ENCODE measurements at places on chromosomes 2 and 18.

DNA sequence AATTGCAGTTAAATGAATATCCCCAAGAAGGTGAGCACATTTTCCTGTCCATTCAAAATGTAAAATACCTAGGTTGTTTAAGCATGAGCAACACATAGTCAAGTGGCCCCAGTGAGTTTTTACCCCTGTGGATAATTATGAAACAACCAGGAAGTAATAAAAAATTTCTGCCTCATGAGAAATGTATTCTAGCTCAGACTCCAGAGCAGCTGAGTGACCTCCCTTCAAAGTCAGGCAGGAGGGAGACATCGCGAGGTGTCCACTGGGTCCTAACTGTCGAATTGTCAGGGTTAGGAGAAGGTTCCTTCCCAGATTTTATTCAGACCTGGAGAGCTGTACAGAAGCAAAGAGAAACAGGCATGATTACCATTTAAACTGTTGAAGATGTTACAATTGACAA is 416.6 kb upstream of the SMIM21 start:
- DNase-seq, result no peak

GRCh38 chr2:159855557-159856061 is 57.6 kb upstream of the CD302 start:
- no peak for DNase-seq

- DNase-seq, result no peak
These were observed 292.7 kb downstream of the ZNF516 start for GRCh38 chr18:76202322-76202721.

GRCh38 chr2:40579247-40579646 is 127.4 kb upstream of the SLC8A1 start:
- no peak for DNase-seq

DNA sequence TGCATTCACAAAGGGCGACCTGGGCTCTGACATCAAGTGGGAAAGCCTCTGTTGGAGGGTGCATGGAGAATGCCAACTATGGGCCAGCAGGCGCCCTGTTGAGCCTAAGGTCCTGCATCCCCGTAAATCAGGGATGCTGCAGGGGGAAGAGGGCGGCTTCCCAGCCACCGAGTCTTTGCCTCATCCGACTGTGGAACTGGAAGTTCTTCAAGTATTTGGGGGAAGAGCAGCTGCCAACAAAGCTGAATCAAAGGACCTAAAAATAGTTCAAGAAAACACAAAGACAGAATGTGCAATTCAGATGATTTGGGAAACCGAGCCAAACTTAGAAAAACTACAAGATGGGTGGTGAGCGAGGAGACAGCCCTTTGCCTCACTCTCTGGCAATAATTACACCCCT is 281.1 kb upstream of the MGAT5 start:
- DNase-seq, result no peak

DNA sequence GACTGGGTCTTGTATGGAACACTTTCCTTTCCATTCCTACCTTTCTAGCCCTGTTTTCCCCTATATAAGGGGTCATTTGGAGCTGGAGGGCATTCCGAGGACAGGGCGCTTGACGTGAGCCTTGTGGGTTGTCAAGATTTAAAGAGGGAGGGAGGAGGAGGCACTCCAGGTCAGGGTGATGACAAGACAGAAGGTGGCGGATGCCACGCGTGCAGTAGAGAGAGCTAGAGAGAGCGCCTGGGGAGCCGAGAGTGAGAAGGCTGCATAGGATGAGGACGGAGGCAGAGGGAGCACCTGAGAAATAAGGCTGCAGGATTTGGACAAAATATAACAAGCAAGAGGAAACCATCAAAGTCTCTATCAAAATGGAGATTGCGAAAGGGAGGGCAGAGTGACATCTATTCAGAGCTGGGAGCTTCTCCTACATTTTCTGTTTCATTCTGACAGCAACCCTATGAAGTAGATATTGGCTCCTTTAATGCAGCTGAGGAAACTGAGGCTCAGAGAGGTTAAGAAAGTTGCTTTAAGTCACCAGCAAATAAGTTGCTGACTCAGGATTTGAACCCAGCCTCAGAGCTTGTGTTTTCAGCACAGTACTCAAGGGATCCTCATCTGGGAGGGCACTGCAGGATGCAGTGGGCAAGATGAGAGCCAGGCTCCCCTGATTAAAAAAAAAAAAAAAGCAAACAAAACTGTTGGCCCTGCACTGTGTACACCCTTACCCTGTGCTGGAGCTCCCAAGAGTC is 124.2 kb downstream of the MRO start:
- no peak for DNase-seq

DNA sequence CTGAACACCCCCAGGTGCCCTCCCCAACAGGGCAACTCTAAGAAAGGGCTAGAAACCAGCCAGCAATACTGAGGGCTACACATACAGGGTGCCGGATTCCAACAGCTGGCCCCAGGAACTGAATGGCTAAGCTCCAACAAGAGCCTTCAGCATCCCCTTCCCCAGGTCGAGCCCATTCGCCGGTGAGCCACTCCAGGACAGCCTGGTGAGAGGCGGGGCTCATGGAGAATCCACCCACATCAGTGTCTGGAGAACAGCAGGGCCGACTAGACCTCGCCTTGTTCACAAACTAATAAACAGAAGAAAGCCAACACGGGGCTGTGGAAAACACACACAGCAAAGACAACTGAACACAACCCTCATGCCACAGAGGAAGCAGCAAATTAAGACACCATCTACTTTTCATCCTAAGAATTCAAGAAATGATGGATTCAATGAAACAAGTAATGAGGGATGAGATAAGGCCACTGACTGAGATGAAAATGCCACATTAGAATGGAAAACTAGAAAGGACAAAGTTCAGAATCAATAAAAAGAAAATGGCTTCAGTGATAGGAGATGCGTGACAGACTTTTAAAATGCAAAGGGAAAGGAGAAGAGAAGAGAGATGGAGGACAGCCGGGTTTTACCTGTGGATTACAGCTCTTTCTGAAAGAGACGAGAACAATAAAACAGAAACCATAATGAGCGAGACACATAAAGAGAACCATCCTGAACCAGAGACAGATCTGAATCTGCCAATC is 8.2 kb downstream of the PER2 start:
- no peak for DNase-seq

DNA sequence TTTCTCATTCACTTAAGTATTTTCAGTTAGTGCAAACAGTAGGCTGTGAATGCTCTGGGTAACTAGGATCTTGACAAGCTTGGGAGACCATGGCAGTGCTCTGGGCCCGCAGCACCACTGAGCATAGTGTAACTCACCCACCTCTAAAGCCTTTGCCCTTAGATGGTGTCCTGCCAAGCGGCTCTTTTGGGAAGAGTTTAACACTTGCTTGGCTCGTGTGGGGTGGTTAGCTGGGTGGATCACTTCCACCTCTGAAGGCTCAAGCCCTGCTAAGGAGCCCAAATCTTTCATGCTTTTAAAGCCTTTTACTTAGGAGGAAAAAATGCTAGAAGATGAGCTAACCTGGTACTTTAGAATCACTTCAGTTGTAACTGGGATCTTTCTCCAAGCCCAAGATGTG is 33.9 kb downstream of the PTPN18 start:
- no peak for DNase-seq

- DNase-seq, result no peak
These were observed 71.0 kb upstream of the PPP1CB start for GRCh38 chr2:28680657-28681056.

- no peak for DNase-seq
These were observed 384.6 kb downstream of the STK39 start for GRCh38 chr2:167862782-167863181.

GRCh38 chr2:141331127-141331526 is 799.7 kb downstream of the LRP1B start:
- DNase-seq, result no peak

- DNase-seq, result no peak
These were observed 61.6 kb downstream of the LAMA1 start for GRCh38 chr18:7056026-7056425.

GRCh38 chr18:22335731-22336198 is 82.0 kb downstream of the CTAGE1 start:
- DNase-seq, result no peak

DNA sequence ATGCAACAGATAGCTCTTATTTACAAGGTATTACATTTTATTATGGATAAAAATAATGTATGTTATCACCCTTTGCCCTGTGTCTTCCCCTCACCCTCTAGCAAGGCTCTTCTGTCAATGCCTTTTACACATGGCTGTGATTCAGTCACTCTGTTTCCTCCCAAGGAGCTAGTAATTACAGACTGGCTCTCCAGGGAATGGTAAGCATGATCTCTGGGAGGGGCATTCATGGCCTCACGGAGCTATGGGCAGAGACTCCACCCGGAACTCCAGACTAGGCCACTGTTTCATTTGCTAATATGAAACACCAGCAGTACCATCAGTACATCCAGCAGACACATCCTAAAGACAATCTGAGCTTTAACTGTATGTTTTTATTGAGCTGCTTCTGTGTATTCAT is 410.9 kb upstream of the CYRIA start:
- no peak for DNase-seq

DNA sequence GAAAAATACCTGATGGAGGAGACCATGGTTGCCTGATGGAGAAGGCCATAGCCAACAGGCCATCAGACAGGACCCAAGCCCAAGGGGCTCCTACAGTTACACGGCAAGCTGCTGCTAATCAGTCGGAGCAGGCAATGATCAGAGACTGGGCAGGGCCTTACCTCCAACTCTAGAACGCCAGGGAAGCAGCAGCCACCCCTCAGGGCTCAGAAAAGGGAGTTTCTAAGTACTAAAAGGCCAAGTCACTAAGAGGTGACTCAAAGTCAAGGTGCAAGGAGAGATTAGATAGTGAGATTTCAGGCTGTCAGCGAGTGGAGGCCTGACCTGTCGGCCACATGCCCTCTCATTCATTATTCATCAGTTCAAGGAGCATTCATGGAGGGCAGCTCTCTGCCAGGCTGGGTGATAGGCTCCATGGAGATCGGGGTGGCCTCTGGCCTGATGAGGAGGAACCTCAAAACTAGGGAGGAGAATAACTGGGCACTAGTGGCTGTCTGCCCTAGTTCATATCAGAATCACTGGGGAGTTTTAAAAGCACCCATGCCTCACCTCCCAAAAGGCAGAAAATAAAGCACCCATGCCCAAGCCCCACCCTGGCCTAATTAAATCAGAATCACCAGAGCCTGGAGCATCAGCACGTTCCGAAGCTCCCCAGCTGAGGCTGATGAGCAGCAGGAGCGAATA is 3.6 kb downstream of the VIL1 start:
- DNase-seq, result no peak

DNA sequence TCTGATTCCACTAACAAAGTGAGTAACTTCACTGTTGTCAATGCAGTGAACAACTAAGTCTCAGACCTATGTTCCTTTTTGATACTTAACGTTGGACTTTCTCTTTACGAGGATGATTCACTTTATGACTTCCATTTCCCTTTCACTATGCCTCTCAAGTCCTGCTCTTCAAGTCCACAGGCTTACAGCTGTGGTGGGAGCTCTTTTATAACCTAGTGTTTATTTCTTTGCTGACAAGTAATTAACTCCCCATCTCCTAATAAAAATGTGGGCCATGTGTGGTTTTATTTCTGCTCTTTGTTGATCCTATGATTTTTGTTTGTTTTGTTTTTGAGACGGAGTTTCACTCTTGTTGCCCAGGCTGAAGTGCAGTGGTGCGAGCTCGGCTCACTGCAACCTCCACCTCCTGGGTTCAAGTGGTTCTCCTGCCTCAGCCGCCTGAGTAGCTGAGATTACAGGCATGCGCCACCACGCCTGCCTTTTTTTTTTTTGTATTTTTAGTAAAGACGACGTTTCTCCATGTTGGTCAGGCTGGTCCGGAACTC is 142.1 kb downstream of the USP34 start:
- DNase-seq, result no peak

GRCh38 chr2:75177427-75177826 is 21.9 kb downstream of the TACR1 start:
- DNase-seq, result no peak

GRCh38 chr2:45043174-45043573 is 33.9 kb upstream of the SIX2 start:
- DNase-seq, result no peak

DNA sequence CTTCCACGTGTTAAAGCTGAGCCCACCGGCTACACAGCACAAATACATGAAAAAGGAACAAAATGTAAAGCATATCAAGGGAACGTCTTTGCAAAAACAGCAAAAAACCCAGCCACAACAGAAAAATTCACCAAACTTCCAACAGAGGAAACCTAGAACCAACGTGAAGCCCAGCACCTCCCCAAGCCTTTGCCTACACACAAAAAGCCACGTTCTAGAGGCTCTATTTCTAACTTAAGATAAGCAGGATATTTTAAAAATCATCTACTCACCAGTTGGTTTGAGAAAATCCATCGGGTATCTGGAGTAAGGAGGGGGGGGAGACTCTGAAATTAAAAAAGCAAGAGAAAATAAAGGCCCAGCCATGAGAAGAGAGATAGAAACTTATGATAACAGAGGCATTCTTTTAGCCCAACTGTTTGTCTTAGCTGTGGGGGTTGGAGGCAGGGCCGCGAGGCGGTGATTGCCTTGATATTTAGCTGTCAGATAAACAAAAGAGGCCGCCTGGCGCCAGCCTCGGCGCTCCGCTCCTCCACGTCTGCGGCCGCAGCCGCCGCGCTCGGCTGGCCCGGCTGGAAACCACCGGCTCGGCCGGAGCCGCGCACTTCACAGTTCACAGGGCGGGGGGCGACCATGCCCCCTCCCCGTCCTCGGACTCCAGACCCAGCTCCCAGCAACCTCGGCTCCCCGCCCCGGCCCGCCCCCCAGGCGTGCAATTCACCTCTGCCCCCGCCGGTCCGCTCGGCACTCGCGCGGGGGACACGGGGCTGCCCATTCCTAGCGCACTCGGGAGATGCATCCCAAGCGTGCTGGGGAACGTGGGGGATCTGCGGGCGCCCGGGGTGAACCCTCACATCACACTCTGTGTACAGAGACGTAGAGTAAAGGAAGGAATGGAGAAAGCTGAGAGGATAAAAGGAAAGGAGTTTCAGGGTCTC is 2.4 kb downstream of the SMAD7 start:
- no peak for DNase-seq

DNA sequence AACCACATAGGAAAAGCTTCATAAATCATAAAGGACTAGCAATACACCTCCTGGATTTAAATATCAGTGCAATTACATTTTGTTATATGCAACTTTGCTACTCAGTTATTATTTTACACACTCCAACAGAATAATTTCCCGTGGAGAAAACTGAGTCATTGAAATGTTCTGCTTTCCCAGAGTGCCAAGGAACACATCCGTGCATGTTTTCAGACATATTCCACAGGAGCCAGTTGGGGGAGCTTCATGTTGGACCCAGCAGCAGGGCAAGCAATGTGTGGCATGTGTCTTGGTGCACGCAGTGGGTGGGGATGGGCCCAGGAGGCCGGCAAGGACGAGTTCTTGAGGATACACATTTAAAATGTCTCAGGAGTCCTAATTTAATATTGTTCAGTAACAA is 14.4 kb upstream of the SMIM21 start:
- DNase-seq, result no peak

GRCh38 chr18:33264566-33264965 is 176.0 kb downstream of the CCDC178 start:
- no peak for DNase-seq

DNA sequence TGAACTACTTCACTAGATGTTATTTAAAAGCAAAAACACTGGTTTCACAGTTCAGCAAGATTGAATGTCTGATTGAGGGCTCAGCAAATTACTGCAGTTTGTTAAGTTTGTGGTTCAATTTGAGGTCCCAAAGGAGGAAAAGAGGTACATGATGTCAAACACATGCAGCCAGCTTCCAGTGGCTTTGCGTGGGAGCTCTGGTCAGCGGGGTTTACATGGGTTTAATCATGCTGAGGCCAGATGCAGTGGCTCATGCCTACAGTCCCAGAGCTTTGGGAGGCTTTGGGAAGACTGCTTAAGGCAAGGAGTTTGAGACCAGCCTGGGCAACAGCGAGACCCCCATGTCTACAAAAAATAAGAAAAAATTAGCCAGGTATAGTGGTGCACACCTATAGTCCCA is 111.5 kb downstream of the MAPK4 start:
- DNase-seq, result no peak

Measured in DMS 273 treated with DMSO at 0.1 percent for 48 hours (cell line).